ENCODE measurements at places on chromosomes 16 and 17. TPM values are rescaled to one million over a fixed set of nuclear protein-coding genes. Genes with fewer than 3 reads are reported as not detected.

DNA sequence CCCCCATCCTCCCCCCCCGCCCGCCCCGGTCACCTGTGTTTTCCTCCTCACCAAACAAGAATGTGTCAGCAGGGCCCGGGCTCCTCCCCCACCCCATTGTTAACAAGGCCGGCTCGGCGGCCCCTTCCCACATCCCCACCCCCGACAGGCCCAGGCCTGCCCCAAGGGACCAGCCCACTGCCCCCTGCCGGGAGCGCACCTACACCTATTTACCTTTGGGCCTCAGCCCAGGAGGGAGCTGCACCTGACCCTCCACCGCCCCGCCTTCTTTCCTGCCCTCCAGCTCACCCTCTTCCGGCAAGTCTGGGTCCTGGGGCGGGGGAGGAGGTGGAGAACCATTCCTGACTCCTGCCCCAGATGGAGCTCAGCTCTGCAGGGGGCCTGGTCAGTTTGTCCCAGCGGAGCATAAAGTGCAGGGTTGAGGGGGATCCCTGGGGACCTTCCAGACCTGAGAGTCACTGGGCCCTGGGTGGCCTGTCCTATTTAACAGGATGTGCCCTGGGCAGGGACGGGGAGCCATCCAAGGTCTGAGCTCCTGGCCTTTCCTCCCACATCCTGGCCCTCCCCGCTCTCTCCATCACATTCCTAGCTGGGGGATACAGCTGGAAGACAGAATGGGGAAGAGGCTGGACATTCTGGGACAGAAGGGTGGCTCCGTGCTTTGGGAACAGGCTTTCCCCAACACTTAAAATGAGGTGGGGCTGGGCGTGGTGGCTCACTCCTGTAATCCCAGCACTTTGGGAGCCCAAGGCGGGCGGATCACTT, 8.3 kb downstream of the FOXJ1 start:
- DNase-seq: no peak

- no peak for DNase-seq
Observed at GRCh38 chr16:86955136-86955855, 361.9 kb downstream of the C16orf95 start.

- DNase-seq: no peak
Observed at GRCh38 chr17:44826123-44826790, 3.8 kb downstream of the GJC1 start.

GRCh38 chr17:17698869-17699351, 17.7 kb downstream of the RAI1 start:
- DNase-seq: no peak

DNA sequence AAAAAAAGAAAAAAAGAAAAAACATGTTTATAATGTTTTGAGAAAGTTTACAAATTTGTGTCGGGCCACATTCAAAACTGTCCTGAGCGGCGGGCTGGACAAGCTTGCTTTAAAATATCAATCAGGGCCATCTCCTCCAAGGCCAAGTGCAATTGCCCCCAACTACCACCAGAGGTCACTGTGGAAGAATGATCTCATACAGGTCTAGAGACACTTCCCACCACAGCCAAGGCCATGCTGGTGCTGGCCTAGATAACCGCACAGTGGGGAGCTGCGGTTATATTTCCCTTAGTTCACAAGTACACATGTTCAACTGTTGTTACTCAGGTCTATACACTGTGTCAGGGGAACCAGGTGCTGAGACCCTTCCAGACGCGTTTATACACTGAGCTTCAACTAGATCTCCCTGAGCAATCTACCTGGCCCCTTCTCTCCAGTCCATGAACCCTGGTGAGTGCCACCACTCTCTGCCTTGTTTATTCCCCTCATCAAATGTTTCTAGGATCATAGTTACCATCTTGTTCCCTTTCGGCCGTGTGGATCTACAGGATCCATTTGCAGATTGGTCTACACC, 83.8 kb upstream of the CCL2 start:
- peak; percentile 37 for DNase-seq

DNA sequence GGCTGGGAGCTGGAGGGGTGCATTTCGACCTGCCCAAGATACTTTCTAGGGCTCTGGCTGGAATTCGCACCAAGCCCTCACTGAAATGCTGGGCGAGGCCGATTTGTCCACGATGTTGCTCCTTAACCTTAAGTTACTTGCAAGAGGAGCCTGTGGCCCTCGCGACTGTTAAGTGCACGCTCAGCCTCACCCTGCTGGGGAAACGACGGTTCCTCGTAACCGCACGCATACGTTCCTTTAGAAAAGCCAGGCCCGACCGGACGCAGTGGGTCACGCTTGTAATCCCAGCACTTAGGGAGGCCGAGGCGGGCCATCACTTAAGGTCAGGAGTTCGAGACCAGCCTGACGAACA, 607 bp upstream of the NCOR1 start:
- peak; percentile 52 for DNase-seq

DNA sequence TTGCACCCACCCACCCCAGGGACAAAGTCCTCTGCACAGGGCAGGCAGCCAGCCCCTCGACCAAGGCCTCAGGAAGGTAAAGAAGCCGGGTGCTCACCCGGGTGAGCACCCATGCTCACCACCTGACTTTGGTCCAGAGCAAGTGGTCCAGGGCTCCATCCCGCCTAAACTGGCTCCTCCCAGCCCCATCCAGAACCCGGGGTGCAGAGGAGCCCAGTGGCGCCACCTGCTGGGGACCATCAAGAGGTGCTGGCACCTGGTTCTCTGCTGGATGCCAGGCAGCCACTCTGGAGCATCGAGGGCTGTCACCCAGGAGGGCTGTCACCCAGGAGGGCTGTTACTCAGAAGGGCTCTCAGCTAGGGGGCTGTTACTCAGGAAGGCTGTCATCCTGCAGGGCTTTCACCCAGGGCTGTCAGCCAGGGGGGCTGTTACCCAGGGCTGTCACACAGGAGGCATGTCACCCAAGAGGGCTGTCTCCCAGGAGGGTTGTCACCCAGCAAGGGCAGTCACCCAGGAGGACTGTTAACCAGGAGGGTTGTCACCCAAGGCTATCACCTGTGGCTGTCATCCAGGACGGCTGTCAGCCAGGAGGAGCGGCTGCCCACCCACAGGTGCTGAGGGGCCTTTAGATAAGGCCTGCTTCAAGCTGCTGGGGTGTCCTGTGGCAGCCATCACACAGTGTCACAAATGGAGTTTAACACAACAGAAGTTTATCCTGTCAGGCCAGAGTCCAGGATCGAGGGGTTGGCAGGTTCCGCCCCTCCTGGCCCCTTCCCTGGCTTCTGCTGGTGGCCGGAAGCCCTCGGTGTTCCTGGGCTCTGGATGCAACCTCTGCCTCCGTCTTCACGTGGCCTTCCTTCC, 98.5 kb downstream of the TNFRSF13B start:
- peak; percentile 53 for DNase-seq

DNA sequence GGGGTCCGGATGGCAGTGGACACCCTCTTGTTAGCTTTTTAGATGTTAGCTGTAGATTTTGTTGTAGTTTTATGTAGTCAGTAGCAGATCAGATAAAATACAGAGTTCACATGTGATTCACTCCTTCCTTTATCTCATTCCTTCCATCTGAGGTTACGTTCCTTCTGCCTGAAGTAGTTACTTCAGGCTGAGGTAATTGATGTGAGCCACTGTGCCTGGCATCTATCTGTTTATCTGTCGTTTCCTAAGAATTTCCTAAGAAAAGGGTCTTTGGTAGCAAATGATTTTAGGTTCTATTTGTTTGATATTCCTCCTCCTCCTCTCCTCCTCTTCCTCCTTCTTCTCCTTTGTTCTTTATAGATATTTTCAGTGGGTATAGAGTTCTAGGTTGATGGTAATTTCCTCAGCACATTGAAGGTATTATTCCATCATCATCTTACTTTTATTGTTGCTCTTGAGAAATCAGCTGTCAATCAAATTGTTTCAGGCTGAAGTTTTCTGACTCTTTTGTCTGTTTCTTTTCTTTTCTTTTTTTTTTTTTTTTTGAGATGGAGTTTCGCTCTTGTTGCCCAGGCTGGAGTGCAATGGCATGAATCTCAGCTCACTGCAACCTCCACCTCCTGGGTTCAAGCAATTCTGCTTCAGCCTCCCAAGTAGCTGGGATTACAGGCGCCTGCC, 29.6 kb upstream of the FBXO47 start:
- DNase-seq: no peak

- DNase-seq: no peak
Observed at GRCh38 chr17:11506635-11507034, 91.6 kb upstream of the DNAH9 start.

Gene TOX3
- not detected for total RNA-seq

Gene STX1B
- 1.6 TPM for total RNA-seq

Gene C1QTNF8
- not detected for total RNA-seq

Gene PMFBP1
- total RNA-seq: 0.99 TPM

Gene SLC35G3
- total RNA-seq: not detected
